ENCODE measurements at places on chromosomes 2 and 18.

- no peak for DNase-seq
These were observed 53.8 kb upstream of the TMEM87B start for GRCh38 chr2:112001136-112001715.

DNA sequence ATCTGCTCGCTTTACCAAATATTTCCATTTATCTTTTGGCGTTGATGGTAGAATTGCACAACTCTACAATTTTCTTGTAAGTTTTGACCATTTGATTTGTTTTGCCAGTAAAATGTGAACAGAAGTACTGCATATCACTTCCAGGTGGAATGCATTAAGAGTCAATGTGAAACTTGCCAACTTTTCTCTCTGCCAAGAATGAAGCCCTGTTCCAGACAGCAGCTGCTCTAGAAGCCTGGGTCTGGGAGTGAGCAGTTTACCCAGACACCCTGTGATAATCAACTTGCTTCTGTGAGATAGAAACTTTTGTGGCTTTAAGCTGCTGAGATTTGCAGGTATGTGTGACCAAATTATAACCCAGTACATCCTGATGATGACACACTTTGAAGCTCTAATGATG, 115.9 kb upstream of the SYT4 start:
- DNase-seq: no peak

GRCh38 chr18:44246001-44246400, 434.7 kb upstream of the SETBP1 start:
- peak; percentile 14 for DNase-seq

DNA sequence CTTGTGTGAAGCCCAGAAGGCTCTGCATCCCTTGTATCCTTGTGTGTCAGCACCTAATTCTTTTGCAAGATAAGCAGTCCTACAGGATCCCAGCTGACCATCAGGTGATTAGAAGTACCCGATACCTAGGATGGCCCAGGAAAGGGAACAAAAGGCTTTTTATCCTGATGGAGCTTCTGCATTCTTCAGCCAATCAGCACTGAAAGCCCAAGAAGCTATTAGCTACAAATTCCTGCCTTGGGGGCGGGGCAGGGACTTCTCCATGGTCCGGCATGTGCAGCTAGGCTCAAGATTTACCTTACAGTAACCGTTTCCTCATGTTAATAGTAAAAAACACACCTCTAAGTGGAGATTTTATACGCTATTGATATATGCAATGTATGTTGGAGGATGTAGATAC, 264.6 kb upstream of the THUMPD2 start:
- DNase-seq: peak; percentile 29

- no peak for DNase-seq
These were observed 41.3 kb upstream of the MRPL33 start for GRCh38 chr2:27730261-27730662.

- DNase-seq: no peak
These were observed 35.2 kb upstream of the SNED1 start for GRCh38 chr2:240963065-240963867.

DNA sequence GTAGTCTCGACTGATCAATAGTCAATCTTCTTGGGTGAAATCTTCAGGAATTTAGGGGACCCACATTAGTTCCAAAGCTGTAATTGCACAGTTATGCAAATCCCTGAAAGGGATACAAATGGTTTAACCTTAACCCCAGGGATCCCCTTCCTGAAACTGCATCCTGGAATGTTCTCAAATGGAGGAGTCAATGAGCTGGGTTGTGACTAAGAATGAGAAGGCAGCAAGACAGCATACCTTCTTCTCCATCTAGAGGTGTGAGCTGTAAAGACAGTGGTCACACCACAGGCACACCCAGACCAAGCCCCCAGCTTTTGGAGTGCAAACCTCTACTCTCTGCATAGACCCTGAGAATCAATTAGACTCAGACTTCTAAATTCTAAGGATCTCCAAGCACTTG, 164.7 kb upstream of the MEIS1 start:
- DNase-seq: peak; percentile 28

- no peak for DNase-seq
These were observed 19.0 kb downstream of the DNPEP start for GRCh38 chr2:219368690-219369191.

- no peak for DNase-seq
These were observed 4.3 kb downstream of the COLEC11 start for GRCh38 chr2:3598912-3599854.

DNA sequence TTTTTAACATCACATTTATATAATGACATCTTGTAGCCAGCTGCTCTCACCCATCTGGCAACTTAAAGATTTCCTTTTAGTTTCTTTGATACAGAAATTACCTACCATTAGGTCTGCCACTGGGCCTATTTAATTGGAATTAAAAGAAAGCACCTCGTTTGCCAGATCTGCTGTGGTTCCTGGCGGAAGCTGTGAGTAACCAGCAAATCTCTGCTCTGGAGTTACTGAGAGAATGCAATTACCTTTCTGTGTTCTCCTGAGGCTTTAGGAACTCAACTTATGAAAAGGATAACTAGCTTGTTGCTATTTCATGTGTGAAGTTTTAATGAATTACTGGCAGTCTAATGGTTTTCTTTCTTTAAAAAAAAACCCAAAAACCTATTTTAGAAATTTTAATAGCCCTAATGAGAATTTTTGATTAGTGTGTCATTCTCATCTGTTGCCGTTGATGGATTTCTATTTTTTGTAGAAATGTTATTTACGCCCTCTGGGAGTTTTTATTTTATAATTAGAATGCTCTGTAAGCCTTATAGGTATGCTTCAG, 69.7 kb upstream of the LYPD6B start:
- peak; percentile 24 for DNase-seq

- no peak for DNase-seq
These were observed 86.5 kb downstream of the UXS1 start for GRCh38 chr2:106107509-106108131.

- no peak for DNase-seq
These were observed 120.0 kb upstream of the EPC2 start for GRCh38 chr2:148524519-148524919.

DNA sequence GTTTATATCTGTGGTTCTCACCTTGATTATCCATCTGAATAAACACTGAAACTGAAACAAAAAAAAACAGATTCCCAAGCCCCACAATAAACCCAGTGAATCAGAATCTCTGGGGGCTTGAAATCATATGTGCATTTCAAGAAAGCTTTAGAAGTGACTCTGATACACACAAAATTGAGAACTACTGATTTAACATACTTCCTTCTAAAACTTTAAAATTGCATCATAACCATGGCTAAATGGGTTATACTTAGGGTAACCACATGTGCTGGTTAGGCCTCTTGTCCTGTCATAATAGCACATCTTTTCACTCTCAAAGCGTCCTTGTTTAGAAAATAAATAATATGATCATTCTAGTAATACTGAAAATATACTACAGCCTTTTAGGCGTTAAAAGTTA, 100.9 kb downstream of the ATAD2B start:
- no peak for DNase-seq

GRCh38 chr2:206154197-206154596, 5.0 kb downstream of the NDUFS1 start:
- DNase-seq: peak; percentile 16

DNA sequence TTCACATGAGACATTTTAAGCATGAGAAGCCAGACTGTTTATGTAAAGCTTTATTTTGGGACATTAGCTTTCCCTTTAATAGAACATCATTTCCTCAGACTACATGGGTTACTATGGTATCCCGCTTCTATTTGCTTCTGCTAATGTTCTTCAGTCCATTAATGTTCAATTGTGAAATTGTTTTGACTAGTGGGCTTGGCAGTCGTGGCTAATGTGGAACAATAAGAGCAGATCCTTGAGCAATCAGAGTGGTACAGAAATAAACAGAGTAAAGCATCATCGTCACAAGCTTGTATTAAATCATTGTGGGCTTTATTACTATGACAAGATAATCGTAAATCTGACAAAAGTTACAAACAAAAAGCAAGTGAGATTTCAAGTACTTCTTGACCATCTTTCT, 60.2 kb downstream of the PDE1A start:
- DNase-seq: no peak
